ENCODE measurements at places on chromosomes 3 and 15. TPM values are rescaled to one million over a fixed set of nuclear protein-coding genes. Genes with fewer than 3 reads are reported as not detected.

Gene CCDC13
- not detected for total RNA-seq

Gene ADIPOQ
- not detected for total RNA-seq

Gene KBTBD13
- total RNA-seq = not detected

Gene GOLGA8R
- 1.8 TPM for total RNA-seq

Gene TMCO5A
- not detected for total RNA-seq

Gene SCG5
- 2.6 TPM for total RNA-seq

Gene ZNF662
- total RNA-seq = 0.36 TPM

Gene RLBP1
- not detected for total RNA-seq

Gene ALDH1L1
- 13.7 TPM for total RNA-seq

Gene CCDC39
- not detected for total RNA-seq

Gene RNU5B-1
- total RNA-seq = not detected

Gene CASR
- total RNA-seq = not detected

Gene CHDH
- total RNA-seq = under 0.01 TPM

Gene GYG1
- total RNA-seq = 25.8 TPM

Gene CDAN1
- total RNA-seq = 8.1 TPM

Data from cardiac atrium fibroblast (primary cell).